ENCODE measurements at places on chromosomes 2 and 18. TPM values are rescaled to one million over a fixed set of nuclear protein-coding genes. Genes with fewer than 3 reads are reported as not detected.

Gene SLC16A14
- total RNA-seq: 0.40 TPM

Gene CSRNP3
- total RNA-seq: not detected

Gene EFHD1
- total RNA-seq: 2.7 TPM

Gene GPR55
- 7.3 TPM for total RNA-seq

DNA sequence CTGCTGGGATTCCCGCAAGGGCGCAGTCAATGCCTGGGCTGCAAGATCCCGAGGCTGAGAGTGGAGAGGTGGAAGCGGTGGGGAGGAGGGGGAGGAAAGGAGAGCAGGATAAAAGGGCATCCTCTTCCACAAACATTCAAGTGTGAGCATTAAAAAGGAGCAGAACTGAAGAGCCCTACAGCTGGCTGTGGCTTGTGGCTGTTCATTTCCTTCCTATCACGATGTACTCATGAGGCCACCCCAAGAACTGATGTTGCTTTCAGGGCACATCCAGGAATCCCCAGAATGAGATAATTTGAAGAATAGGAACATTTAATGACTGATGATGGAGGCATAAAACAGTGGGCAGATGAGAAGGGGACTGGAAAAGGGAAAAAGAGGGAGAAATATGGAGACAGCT is 230.8 kb upstream of the SMIM21 start:
- H3K36me3 ChIP-seq: no peaks in the 10 kb centered on the region
- H3K27ac ChIP-seq: no peak overlapping the region
- no peaks in the 10 kb centered on the region for H3K27me3 ChIP-seq
- DNase-seq: no peak

DNA sequence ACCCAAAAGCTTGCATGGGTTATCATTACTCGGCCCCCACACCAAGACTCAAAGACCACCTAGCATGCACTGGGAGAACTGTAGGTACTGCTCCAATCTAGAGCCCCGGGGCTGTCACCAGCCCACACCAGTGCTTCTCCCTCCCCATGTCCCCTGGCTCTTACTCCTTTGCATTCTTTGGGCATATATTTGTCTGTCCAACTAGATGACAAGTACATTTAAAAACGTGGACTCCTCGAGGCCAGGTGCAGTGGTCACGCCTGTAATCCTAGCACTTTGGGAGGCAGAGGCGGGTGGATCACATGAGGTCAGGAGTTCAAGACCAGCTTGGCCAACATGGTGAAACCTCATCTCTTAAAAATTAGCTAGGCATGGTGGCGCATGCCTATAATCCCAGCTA is 7.8 kb downstream of the AFG3L2 start:
- peaks cover 28% of the 10 kb centered on the region for H3K4me1 ChIP-seq
- H3K27me3 ChIP-seq: no peaks in the 10 kb centered on the region
- DNase-seq: no peak
- no peak overlapping the region for H3K4me3 ChIP-seq
- H3K27ac ChIP-seq: no peak overlapping the region
- peaks cover 41% of the 10 kb centered on the region for H3K36me3 ChIP-seq

- no peak for DNase-seq
- H3K4me1 ChIP-seq: no peaks in the 10 kb centered on the region
- no peaks in the 10 kb centered on the region for H3K36me3 ChIP-seq
- no peaks in the 10 kb centered on the region for H3K27me3 ChIP-seq
- no peak overlapping the region for H3K4me3 ChIP-seq
These were observed 186.5 kb upstream of the HS6ST1 start for GRCh38 chr2:128505150-128505490.

GRCh38 chr2:233117811-233118647 is 57.9 kb downstream of the INPP5D start:
- no peak for DNase-seq
- H3K4me3 ChIP-seq: no peak overlapping the region
- H3K27me3 ChIP-seq: no peaks in the 10 kb centered on the region
- H3K4me1 ChIP-seq: peaks cover 52% of the 10 kb centered on the region

GRCh38 chr2:223865124-223865523 is 27.7 kb upstream of the AP1S3 start:
- no peak overlapping the region for H3K4me3 ChIP-seq
- peaks cover 17% of the 10 kb centered on the region for H3K36me3 ChIP-seq
- H3K27ac ChIP-seq: peak overlapping the region; percentile 90
- peaks cover 35% of the 10 kb centered on the region for H3K4me1 ChIP-seq

DNA sequence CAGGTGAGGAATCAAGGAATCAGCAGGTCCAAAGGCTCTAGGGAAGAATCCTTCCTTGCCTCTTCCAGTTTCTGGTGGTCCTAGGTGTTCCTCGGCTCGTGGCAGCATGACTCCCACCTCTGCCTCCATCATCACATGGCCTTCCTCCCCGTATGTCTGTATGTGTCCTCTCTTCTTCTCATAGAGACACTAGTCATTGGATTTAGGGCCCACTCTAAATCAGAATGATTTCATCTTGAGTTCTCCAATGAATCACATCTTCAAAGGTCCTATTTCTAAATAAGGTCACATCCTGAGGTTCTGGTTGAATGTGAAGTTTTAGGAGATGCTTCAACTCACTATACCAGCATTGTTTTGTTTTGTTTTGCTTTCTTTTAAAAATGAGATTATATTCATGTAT is 11.1 kb upstream of the AGFG1 start:
- no peak for DNase-seq
- no peaks in the 10 kb centered on the region for H3K27me3 ChIP-seq
- no peaks in the 10 kb centered on the region for H3K36me3 ChIP-seq
- peaks cover 54% of the 10 kb centered on the region for H3K4me1 ChIP-seq

DNA sequence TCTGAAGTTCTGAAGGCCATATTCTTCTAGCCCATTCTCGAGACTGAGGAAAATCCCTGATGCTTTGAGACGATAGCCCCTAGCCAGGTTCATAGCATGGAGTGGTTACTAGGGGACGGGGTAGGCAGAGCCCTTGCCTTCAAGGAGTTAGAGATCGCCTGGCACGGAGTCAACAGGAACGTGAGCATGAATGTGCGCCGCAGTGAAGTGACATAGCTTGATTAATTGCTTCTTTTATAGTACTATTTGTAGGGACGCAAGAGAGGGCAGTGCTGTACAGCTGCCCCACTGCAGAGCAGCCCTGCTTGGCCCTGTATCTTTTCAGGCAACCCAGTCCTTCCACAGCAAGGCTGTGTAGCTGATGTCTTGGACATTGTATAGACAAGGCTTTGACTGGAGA is 26.2 kb downstream of the HRH4 start:
- no peak overlapping the region for H3K4me3 ChIP-seq
- peaks cover 20% of the 10 kb centered on the region for H3K27me3 ChIP-seq
- no peak overlapping the region for H3K27ac ChIP-seq
- peaks cover 12% of the 10 kb centered on the region for H3K4me1 ChIP-seq
- no peak for DNase-seq

DNA sequence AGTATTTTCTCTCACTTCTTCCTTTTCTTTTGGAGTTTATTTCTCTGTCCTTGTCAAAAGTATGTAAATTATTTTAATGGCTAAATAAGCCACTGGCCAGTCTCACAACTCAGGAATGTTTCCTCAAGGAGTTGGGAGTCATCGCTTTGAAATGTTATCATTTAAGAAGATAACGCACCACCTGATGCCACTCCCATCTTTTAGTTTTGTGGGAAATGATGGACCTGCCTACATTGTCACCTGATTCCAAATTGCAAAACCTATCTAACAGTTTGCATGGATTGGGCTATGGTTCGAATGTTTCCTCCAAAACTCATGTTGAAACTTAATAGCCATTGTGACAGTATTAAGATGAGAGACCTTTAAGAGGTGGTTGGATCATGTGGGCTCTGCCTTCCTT is 32.4 kb upstream of the PPM1B start:
- H3K4me3 ChIP-seq: no peak overlapping the region
- no peak for DNase-seq
- no peaks in the 10 kb centered on the region for H3K36me3 ChIP-seq
- H3K4me1 ChIP-seq: no peaks in the 10 kb centered on the region
- no peak overlapping the region for H3K27ac ChIP-seq
- H3K27me3 ChIP-seq: peaks cover 7% of the 10 kb centered on the region

DNA sequence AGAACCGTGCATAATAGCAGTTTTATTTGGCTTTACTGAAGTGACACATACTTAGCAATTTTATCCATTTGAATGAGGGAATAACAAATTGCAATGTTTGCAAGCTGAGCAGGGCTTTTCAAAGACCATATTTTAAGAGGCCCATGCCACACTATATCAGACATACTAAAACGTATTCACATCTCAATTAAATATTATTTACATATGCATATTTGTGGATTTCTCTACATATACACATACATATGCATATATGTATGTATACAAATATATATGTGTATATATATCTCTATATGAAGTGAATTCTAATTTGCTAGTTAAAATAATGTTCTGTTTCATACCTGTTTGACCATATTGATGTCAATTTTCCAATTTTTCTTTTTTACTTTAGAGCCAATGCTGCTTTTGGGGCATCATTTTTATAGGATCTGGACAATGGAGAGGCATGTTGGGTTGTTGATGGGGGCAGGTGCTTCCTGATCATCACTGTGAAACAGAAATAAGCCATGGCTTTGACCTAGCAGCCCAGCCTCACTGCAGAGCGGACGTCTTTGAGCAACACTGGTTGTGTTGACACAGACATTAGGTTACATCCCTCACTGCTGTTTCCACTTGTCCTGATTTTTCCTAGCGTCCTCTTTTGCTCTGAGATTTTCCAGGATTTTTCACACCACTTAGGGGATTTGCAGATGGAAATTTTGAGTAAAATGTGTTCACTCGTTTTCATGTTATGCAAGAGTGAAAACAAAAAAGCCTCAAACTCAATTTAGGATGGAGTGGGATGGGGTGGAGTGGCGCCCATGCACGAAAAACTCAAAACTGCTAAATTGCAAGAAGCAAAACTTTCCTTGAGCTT is 56.9 kb downstream of the RDH14 start:
- no peaks in the 10 kb centered on the region for H3K4me1 ChIP-seq
- no peak for DNase-seq
- no peak overlapping the region for H3K27ac ChIP-seq
- H3K36me3 ChIP-seq: no peaks in the 10 kb centered on the region

DNA sequence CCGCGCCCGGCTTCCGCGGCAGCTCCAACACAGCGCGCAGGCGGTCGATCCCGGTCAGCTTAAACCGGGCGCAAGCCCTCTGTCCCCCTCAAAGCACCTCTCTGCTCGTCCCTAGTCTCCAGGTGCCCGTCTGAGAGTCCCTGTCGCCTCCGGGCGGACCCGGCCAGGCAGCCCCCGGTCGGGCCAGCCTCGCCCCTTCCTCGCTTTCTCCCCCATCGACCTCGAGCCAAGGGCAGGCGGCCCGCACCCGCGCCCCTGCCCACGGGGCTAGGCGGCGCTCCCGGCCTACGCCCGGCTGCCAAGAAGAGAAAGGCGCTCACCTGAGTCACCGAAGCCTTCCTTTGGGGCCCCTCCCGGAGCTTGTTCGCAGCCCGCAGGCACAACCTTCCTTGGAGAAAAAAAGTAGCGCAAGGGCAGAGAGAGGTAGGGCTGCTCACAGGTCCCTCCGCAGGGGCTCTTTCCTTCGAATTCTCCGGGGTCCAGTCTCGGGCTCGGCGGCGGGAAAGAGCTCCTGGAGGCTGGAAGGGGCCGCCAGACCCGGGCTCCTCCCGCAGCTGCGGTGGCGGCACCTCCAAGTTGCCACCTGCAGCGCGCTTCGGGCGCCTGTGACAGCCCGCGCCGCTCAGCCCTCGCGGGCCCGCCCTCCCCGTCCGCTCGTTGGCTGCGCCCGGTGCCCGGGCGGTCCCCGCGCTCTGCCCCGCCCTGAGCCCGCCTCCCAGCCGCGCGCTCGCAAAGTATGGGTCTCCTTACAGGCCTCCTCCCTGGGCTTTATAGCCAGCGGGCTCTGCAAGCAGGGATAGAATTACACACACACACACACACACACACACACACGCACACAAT is 86.5 kb upstream of the EPB41L3 start:
- peak overlapping the region; percentile 53 for H3K4me3 ChIP-seq
- peaks cover 6% of the 10 kb centered on the region for H3K4me1 ChIP-seq
- peaks cover 34% of the 10 kb centered on the region for H3K27me3 ChIP-seq
- no peaks in the 10 kb centered on the region for H3K36me3 ChIP-seq
- peak; percentile 29 for DNase-seq
- no peak overlapping the region for H3K27ac ChIP-seq

- DNase-seq: no peak
- H3K36me3 ChIP-seq: peaks cover 25% of the 10 kb centered on the region
- H3K4me3 ChIP-seq: no peak overlapping the region
- H3K27me3 ChIP-seq: no peaks in the 10 kb centered on the region
- H3K27ac ChIP-seq: no peak overlapping the region
These were observed 17.0 kb downstream of the SLC30A6 start for GRCh38 chr2:32182667-32183066.

DNA sequence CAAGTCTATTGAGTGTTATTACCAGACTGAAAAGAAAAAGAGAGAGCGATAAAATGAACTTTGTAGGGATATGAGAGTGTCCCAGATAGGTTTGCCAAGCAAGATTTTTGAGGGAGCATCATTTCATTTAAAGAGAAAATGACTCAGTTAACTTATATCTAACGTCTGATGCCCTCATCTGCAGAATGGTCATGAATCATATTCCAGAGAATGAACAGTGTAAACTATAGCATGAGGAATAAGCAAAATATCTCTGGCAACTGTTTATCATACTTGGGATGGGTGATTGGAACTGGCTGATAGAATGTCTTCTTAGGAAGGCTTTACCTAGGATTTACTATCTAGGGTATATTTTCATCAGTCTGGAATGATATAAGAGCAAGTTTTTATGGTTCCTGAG is 289.4 kb downstream of the CMPK2 start:
- H3K27me3 ChIP-seq: no peaks in the 10 kb centered on the region
- no peak overlapping the region for H3K27ac ChIP-seq
- no peak overlapping the region for H3K4me3 ChIP-seq
- no peaks in the 10 kb centered on the region for H3K36me3 ChIP-seq
- no peaks in the 10 kb centered on the region for H3K4me1 ChIP-seq
- no peak for DNase-seq

DNA sequence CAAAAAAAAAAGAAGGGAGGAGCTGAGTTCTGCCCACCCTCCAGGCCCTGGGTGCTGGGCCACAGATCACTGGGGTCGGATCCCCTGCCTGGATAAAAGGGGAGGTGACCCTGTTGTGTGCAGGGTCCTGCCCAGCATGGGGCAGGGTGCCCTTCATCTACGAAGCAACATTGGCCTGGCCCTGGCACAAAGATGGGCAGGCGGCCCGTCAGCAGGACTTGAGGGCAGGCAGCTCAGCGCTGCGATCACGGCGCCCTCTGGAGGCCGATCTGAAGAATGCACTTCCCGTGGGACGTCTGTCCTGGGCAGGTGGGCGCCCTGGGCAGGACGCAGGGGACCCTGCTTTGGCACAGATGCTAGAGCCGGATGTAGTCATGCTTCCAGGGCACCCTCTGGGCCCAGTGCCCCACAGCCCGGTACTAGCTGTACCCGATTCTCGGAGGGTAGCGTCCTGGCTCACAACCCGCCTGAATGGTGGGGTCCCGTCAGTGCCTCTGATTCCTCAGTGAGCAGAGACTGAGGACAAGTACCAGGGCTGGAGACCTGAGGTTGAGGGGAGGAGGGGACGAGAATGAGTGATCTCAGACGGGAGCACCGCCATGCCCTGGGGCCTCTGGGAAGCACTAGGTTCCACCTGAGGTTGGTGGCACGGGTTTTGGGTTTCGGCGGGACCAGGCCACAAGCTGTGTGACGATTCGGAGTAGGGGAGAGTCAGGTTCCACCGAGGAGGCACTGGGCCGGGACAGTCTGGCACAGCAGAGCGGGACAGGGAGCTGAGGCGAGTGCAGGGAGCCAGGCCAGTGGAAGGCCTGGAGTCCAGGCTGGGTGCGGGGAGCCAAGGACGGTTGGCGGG is 18.0 kb downstream of the ARID5A start:
- peak overlapping the region; percentile 52 for H3K27ac ChIP-seq
- H3K27me3 ChIP-seq: no peaks in the 10 kb centered on the region
- H3K4me3 ChIP-seq: no peak overlapping the region
- DNase-seq: peak; percentile 71
- peaks cover 32% of the 10 kb centered on the region for H3K4me1 ChIP-seq
- H3K36me3 ChIP-seq: peaks cover 14% of the 10 kb centered on the region

GRCh38 chr2:167196461-167197252 is 308.4 kb downstream of the XIRP2 start:
- H3K27me3 ChIP-seq: no peaks in the 10 kb centered on the region
- DNase-seq: no peak
- H3K4me1 ChIP-seq: no peaks in the 10 kb centered on the region

Data from activated CD4-positive, alpha-beta memory T cell treated with anti-CD3 and anti-CD28 coated beads, Interleukin-2, amount 10 ng/mL, durations not matched to agents 7 days and 5 days (primary cell).